ENCODE measurements at places on chromosomes 5 and 9. TPM values are rescaled to one million over a fixed set of nuclear protein-coding genes. Genes with fewer than 3 reads are reported as not detected.
A peak's percentile ranks its signal among the peaks of the same experiment; 100 is the strongest.

DNA sequence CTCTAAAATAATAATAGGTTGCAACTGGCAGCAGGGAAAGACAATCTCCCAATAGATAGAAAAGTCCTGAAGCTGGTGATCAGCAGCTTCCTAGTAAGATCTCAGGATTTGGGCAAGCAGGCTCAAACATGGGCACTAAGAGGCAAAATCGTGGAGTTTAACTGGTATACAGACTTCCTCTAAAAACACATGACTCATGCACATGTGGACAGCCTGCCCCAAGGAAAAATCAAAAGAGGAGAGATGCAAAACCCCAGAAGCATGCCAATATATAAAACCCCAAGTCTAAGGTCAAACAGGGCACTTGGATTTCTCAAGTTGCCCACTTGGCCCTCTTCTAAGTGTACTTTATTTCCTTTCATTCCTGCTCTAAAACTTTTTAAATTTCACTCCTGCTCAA lies 62.8 kb downstream of the CDKN2A start:
- no peak for DNase-seq

RLN2 gene
- total RNA-seq: 0.43 TPM

DNA sequence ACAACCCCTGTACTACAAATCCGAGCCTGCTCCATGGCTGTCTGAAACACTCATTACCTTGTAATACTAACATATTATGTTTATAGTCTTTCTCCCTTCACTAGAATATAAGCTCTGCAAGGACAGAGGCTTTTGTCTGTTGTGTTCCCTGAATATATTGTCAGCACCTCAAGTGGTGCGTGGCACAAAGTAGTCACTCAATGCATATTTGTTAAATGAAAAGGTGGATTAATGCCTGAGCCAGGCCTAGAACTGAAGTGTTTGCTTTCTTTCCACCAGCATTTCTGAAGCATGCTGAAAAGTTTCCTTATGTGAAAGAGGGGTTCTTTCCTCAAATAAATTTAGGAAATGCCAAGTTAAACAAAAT lies 36.3 kb downstream of the ELL2 start:
- DNase-seq: no peak

- DNase-seq: no peak
These were observed 330.8 kb downstream of the KDM4C start for GRCh38 chr9:7088611-7089010.

GLRA1 gene
- not detected for total RNA-seq

PPP1R2B gene
- total RNA-seq: under 0.01 TPM

GRCh38 chr9:113628621-113629020 lies 165.1 kb downstream of the RGS3 start:
- DNase-seq: no peak

GALNT12 gene
- 4.5 TPM for total RNA-seq

GRCh38 chr5:125093776-125094175 lies 347.3 kb upstream of the ZNF608 start:
- peak; percentile 18 for DNase-seq

EPB41L4B gene
- 0.32 TPM for total RNA-seq

GRCh38 chr9:94666364-94667099 lies 27.2 kb upstream of the FBP1 start:
- no peak for DNase-seq

GRCh38 chr5:73135429-73136054 lies 15.2 kb downstream of the TMEM171 start:
- peak; percentile 25 for DNase-seq

Data from fibroblast of villous mesenchyme (primary cell).